Heart right ventricle (tissue), 16 donors: ENCODE measurements at places on chromosomes 2 and 18. TPM values are rescaled to one million over a fixed set of nuclear protein-coding genes. Genes with fewer than 3 reads are reported as not detected.

The CSRNP3 gene
- total RNA-seq = 1.3 TPM

The IL18R1 gene
- 0.73 TPM for total RNA-seq

GRCh38 chr18:55634545-55634944, 46.6 kb upstream of the TCF4 start:
- no peak for DNase-seq

The ABCG5 gene
- total RNA-seq = not detected

- no peak for DNase-seq
These were observed 18.7 kb upstream of the RASGRP3 start for GRCh38 chr2:33457556-33458247.

DNA sequence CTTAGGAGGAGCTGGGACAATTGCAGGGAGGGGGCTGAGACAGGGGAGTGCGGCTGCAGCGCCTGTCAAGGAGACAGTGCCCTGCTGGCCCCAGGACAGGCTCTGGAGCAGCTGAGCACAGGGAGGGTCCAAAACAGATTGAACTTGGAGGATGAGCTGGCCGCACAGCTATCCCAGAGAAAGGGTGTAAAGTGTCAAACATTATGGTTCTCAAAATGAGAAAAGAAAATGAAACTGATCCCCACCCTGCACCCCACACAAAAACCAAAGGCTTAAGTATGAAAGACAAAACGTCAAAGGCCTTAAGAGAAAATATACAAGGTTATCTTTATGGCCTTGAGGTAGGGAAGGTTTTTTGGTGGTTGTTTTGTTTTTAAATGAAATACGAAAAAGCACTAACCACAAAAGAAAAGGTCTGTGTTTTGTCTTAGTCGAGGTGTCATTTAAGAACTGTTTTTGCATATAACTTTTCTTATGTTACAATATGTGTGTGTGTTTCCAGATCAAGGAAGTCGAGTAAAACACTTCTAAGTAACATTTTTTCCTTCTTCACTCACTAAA, 111.8 kb downstream of the HDAC4 start:
- DNase-seq = peak; percentile 21

DNA sequence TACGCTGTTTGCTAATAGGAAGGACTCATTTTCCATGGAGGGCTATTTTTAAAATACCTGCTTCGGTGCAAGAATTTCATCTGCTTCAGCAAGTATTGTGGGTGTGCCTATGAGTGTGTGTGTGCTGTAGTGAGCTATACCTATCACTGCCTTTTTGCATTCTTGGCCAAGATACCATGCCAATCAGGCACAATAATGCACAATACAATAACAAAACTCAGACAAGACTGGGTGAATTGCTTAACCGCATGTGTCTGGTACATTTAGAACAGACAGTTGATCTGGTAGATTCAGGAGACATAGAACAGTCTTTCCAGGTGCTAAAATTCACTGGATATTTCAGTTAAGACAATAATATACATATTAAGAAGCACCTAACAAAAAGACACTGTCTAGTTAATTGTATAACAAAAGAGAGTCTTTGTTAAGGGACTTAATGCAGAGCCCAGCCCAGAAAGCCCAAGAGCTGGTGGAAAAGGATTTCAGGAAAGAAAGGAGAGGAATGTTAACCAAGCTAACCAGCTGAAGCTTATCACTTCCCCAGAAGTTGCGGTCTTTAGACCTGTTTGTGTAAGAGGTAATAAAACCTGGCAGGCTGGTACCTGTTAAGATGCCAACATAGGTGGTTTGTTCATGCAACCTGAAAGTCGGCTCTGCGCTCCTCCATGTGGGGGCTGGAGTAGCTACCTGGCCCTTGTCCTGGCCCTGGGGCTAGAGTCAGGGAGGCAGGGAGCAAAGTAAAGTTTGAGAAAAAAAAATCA, 153.3 kb upstream of the RBMS1 start:
- DNase-seq = no peak

DNA sequence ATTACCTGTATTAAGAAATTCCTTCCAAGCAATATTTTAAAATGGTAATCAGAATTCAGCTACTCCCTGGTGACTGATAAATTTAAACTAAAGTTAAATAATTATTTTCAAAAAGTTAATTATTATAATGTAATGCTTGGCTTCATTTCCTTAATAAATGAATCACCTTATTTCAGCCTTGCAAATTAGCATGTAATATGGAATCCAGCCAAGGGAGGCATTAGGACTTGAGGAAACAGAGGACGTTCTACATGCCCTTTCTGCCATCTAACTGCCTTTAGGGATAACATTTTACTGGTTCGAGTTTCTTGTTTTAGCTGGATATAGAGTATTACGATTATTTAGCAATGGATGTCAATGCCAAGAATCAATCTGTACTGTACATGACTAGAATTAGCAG, 636.3 kb downstream of the TSN start:
- no peak for DNase-seq

The FANCL gene
- 16.3 TPM for total RNA-seq

DNA sequence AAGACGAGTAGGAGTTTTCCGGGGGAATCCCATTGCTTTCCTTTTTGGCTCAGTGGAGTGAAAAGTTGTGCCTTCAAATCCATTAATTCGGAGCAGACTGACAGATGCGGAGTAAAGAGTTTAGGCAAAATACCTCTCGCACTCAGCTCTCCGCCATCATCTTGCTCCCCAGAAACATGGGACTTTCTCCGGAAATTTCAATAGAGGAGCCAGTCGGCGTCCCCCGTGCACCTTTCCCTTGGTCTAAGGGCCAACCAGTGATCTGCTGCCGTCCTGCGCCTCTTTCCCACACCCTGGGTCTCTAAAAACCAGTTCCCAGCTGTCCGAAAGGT, 318 bp downstream of the TYW5 start:
- no peak for DNase-seq

DNA sequence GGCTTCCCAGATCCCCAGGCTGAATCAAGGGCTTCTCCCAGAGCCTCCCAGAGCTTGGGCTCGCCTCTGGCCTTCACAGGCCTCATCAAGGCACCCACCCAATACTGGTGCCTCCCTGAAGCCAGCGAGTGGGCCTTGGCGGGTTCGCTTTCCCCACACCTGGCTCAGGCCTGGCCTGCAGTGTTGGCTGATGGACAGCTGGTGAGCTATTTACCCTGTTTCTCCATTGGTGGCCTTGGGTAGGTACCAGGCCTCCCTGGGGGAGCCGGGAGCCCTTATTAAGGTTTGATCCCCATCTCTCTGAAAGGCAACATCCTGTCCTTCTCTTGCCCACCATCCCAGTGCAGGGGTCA, 18.2 kb upstream of the DUSP2 start:
- DNase-seq = no peak

- DNase-seq = no peak
These were observed 21.1 kb downstream of the HDAC4 start for GRCh38 chr2:239379641-239380170.

DNA sequence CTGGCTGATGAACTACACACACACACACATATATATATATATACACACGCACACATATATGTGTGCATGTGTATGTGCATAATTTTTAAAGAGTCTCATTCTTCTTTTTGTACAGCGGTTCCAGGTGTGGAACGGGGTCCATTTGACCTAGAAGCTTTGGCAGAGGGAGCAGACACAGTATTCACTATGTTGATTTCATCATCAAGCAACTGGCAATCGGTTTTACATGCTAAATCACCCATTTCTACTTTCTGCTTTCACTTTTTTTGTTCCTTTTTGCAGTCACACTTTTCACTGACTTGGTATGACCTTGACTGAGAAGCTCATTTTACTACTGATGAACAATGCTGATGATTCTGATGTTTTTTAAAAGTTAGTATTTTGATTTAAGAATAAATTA, 63.0 kb upstream of the PGAP1 start:
- no peak for DNase-seq

The DNER gene
- total RNA-seq = 0.13 TPM

DNA sequence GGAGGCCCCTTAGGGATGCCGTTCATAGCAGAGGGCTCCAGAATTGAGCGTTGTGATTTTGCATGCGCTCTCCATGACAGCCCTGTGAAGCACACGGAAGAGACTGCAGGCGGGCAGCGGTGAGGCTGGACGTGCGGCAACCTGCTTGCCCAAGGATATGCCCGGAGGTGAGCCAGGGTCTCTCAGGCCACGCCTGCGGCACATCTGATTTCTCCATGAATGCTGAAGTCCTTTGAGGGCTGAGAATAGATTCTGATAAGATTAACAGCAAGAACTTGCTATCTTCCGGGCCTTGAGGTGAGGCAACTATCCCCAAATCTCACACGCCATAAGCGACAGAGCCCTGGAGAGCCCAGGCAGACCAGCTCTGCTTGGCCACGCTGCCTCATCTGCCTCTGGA, 55.6 kb upstream of the LAMA1 start:
- no peak for DNase-seq

DNA sequence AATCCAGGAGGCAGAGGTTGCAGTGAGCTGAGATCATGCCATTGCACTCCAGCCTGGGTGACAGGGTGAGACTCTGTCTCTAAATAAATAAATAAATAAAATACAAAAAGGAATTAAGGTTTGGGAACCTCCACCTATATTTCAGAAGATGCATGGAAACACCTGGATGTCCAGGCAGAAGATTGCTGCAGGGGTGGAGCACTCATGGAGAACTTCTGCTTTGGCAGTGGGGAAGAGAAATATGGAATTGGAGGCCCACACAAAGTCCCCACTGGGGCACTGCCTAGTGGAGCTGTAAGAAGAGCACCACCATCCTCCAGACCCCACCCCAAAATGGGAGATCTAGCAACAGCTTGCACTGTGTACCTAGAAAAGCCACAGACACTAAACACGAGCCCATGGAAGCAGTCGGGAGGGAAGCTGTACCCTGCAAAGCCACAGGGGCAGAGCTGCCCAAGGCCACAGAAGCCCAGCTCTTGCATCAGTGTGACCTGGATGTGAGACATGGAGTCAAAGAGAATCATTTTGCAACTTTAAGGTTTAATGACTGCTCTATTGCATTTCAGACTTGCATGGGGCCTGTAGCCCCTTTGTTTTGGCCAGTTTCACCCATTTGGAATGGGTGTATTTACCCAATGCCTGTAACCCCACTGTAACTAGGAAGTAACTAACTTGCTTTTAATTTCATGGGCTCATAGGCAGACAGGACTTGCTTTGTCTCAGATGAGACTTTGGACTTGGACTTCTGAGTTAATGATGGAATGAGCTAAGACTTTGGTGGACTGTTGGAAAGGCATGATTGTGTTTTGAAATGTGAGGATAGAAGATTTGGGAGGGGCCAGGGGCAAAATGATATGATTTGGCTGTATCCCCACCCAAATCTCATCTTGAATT, 265.3 kb downstream of the ZEB2 start:
- DNase-seq = no peak

- DNase-seq = peak; percentile 20
These were observed 40.6 kb upstream of the PGAP1 start for GRCh38 chr2:196967116-196967515.

DNA sequence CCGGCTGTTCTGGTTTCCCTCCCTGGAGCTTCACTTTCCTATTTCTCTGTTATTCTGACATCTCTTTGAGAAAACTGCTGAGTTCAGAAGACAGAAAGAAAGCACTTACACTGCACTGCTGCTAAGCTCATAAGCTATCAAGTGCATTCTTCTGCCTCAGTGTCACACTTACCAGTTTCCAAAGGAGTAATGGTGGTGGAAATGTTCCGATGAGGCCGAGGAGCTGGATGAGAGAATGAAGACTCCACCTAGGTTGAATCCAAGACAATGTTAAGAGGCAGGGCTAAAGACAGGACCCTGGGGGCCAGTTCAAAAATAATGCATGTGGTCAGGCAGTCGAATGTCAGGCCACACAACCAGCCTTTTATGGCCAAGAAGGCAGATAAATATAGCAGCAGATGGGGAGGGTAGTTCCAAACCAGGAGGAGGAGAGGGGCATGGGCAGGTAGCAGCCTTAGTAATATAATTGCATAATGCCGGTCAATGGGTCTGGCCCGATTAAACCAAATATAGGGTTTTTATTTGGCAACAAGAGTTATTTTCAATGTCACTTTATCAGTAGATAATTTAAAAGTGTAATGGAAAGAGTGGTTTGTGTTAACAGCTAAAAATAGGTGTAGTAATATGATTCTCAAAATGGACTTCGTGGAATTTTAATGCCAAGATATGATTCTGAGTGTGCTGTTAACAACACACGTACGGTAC, at the start of gene MYOM1:
MYOM1 (minus strand) TSS at position 338 of the 705 bp plus-strand sequence. CDS start 4,745 bp downstream, outside the sequence.
- no peak for DNase-seq

DNA sequence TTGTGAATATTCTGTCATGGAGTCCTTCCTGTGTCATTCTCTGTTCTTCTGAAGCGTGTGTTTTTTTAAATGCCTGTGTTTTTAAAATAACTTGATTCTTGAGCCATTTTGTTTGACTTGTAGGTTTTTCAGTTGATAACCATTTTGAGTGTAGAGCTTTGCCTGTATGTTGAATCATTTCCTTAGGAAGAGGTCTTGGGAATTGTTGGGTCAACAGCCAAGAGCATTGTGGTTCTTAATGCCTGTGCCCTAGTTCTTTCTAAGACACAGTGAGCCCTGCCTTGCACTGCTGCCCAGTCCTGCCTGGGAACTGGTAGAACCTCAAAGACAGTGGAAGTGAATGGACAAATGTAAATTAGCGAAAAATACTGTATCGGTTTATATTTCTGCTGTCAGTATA, 25.9 kb downstream of the RAB12 start:
- DNase-seq = no peak

The RNF144A gene
- total RNA-seq = 9.6 TPM
